Activated CD4-positive, alpha-beta T cell treated with anti-CD3 and anti-CD28 coated beads, Interleukin-2, amount 50 U/mL, for 48 hours (primary cell): ENCODE measurements at places on chromosomes 6 and 20.

- no peak for DNase-seq
Observed at GRCh38 chr6:15242937-15243614, 2.8 kb upstream of the JARID2 start.

DNA sequence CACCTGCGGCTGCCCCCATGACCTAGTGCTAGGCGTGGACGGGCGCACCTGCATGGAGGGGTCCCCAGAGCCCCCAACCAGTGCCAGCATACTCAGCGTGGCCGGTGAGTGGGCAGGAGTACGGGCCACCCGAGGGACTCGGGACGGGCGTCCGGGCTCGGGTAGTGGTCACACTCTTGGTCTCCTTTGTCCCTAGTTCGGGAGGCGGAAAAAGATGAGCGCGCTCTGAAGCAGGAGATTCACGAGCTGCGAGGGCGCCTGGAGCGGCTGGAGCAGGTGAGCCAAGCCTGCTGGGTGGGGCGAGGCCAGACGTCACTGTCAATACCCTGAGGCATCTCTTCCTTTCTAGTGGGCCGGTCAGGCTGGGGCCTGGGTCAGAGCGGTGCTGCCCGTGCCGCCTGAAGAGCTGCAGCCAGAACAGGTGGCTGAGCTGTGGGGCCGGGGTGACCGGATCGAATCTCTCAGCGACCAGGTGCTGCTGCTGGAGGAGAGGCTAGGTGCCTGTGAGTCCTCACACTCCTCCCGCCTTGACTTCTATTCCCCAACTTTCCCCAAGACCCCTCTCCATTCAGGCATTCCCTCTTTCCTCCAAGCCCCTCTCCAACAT is 2.9 kb downstream of the EGFL8 start:
- no peak for DNase-seq

GRCh38 chr6:142331075-142331551 is 29.3 kb downstream of the ADGRG6 start:
- no peak for DNase-seq

DNA sequence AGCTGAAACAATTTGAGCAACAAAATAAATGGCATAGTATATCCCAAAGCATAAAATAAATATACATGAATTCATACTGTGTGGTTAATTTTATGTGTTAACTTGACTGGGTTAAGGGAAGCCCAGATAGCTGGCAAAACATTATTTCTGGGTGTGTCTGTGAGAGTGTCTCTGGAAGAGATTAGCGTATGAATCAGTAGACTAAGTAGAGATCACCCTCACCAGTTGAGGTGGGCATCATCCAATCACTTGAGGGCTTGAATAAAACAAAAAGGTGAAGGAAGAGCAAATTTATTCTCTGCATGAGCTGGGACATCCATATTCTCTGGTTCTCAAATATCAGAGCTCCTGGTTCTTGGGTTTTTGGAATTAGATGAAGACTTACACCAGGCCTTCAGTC is 17.9 kb downstream of the SLC22A16 start:
- no peak for DNase-seq

GRCh38 chr6:87049779-87050178 is 45.1 kb downstream of the CGA start:
- no peak for DNase-seq

- DNase-seq = no peak
Observed at GRCh38 chr20:58194175-58194791, 34.2 kb downstream of the ANKRD60 start.

- no peak for DNase-seq
Observed at GRCh38 chr6:7264041-7264440, 49.0 kb downstream of the SSR1 start.

- no peak for DNase-seq
Observed at GRCh38 chr6:146090474-146090873, 61.6 kb downstream of the GRM1 start.

GRCh38 chr6:33755070-33755869 is 8.6 kb upstream of the IP6K3 start:
- DNase-seq = no peak

GRCh38 chr6:71468841-71469700 is 180.5 kb downstream of the OGFRL1 start:
- DNase-seq = no peak

DNA sequence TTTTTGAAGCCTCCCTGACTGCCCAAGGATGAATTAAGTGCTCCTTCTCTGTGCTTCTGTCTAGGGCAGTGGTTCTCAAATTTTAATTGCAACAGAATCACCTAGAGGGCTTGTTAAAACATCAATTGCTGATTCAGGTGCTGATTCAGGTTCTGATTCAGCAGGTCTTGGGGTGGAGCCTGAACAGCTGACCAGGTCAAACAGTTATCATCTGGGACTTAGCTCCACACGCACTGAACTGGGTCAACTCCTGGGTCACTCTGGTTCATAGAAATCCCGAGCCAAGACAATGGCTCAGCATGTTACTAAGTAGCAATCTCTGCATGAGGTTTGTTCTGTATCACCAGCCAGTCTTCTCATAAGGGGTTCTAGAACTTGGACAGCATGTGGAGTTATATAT is 192.3 kb downstream of the GJA1 start:
- DNase-seq = no peak

GRCh38 chr20:51299413-51299812 is 243.1 kb downstream of the NFATC2 start:
- no peak for DNase-seq

- DNase-seq = no peak
Observed at GRCh38 chr6:157909282-157909664, 72.4 kb upstream of the SYNJ2 start.

GRCh38 chr20:40744072-40744817 is 55.2 kb upstream of the MAFB start:
- no peak for DNase-seq

DNA sequence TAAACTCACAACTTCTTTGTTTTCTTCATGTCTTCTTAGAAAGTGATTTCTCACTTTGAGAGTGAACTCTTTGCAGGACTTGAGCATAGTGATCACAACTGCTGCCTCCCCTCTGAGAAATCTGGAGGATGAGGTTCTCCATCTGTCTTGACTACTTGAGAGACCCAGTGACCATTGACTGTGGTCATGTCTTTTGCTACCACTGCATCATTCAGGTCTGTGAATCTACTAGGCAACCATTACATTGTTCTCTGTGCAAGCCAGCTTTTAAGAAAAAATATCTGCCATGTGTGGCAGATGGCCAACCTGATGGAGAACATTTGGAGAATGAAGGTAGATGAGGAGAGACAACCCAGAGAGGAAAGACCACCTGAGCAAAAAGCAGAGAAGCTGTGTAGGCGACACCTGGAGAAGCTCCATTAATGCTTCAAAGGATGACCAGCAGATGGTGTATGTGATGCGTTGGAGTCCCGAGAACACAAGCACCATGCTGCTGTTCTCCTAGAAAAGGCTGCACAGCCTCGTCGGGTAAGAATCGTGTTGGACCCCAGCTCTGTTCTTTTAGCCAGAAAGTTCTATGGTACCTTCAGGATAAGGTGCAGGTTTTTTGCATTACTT is 25.1 kb upstream of the TRIM26 start:
- peak; percentile 28 for DNase-seq

DNA sequence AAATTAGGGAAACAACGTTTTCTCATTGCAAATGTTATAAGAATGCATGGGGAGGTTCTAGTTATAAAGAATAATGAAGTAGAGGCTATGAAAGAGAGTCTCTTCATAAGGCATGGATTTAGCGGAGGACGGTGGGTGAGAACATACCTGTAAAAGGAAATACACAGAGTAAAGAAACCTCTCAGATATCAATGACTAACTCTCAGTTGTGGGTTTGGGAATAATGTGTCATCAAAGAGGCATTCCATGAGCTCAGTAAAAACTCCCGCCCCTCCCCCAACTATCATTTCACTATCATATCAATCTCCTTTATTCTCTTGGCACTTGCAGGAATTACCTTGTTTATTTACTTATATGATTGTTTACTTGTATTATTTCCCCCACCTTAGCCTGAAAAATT is 695.4 kb downstream of the PTPRT start:
- no peak for DNase-seq

DNA sequence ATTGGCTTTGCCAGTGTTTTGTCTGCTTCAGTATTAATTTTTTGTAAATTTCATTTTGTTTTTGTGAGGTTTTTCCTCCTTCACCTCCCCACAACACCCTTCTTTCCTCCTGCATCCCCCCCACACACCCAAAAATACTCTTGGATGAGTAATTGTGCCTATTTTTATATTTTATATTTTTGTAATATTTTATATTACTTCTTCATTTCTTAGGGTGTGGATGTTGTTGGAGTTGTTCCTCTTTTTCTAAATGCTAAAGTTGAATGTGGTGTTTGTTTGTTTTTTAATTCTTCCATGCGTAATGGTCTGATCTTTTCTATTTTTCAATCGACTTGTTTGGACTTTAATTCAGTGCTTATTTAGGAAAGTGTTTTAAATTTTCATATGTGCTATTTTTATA is 420.5 kb upstream of the SOX4 start:
- DNase-seq = no peak

- DNase-seq = no peak
Observed at GRCh38 chr6:147207351-147207750, 3.1 kb downstream of the STXBP5 start.

DNA sequence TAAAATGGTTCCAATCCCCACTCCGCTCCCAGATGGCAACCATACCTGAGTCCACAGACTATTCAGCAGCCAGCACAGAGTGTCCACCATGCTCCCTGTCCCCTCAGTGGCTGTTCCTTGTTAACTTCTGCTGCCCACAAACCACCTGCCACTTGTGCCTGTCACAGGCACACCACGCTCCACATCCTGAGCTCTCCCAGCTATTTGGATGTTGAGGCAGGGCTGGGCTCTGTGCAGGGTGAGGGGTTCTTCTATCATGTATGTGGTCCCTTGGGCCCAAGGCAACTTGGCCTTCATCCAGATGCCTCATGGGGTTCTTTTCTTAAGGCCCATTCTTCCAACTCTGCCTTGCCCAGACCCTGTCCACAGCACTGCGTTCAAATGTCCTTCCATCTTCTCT is 34.0 kb upstream of the NXT1 start:
- no peak for DNase-seq

DNA sequence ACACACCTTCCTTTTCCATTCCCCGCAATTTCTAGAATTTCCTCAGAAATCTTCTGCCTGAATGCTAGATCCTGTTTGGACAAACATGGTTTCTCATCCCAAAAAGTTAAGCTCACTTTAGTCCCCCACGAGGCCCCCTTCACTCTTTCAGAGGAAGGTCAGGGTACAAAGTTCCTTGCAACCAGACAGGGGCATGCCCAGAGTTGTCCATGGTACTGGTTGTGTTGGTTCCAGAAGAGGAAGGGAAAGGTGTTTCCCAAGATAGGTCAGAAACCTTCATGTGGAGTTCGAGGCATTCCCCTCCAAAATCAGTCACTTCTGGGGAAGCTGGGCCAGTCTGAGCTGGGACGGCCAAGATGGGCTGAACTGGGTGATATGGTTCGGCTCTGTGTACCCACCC is 167.6 kb upstream of the MAFB start:
- DNase-seq = no peak

DNA sequence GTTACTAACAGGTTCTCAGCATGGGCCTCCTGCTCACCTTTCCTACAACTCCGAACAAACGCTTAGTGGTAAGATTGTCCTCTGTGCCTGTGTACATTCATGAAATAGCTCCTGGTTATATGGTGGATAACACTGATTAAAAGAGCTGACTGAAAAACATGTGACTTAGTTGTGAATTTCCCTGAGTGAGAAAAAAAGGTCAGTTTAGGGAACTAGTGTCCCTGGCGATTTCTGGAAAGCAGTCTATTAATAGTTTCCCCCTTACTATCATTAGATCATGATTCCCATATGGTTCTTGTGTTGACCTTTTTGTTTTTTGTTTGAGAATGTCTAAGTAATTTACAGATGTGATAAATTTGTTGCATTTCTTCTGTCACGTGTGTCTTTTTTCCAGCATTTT is 15.6 kb downstream of the SNRPC start:
- no peak for DNase-seq

DNA sequence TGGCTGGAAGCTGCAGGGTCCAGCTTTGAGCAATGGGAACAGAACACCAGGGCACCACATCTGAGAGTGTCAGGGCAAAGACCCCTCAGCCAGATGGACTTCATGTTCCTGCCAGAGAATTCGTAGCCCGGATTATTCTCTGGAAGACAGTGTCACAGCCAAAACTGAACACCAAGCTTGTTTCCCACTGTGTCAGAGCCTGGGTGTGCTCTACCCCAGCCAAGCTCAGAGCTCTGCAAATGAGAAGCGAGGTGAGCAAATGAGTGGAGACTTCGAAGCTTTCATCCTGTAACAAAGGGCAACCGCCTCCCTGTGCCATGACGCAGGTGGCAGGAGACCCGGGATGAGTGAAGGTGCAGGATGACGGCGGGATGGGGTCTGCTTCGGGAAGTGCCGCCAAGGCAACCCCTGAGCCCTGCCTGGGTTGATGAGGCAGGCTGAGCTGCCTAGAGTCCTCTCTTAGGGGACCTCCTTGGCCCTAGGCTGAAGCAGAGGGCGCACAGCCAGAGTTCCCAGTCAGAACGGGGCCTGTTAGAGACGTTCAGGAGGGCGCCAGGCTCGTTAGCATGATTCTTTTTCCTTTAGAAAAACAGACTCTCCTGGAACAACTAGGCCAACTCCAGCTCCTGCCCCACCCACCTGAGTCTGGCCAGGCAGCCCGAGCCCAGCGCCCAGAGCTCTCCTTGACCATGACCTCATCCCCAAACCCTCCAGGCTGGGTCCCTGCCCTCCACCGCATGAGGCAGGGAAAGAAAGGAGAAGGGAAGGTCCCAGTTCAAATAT is 187.7 kb downstream of the SOD2 start:
- no peak for DNase-seq

DNA sequence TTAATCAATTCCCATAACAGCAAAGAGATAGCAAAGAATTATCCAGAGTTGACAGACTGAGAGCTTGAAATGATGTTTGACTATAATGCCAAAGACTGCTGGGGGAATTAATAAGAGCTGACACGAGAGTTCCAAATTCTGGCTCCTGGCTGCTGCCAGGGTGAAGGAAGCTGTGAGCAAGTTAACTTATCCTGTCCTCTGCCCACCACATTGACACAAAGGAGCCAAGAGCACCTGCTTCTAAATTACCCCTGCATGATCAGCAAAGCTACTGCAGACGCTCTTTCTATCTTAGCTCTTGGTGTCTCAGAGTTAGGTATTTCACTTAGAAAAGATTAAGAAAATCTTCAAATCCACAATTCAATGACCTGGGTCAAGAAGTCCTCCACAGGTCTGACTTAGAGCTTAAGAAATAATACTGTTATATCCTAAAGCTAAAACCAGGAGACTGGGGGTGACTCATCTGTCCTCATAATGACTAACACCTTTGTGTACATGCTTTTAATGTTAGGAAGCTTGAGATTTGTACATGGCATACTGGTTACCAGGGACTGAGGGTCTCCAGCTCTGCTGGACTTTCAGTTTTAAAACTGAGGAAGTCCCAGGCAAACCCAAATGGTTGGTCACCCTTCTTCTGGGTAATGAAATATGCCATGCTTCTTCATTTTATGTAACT is 13.2 kb upstream of the FRK start:
- DNase-seq = no peak

- DNase-seq = no peak
Observed at GRCh38 chr6:82681119-82681714, 317.6 kb downstream of the TPBG start.

DNA sequence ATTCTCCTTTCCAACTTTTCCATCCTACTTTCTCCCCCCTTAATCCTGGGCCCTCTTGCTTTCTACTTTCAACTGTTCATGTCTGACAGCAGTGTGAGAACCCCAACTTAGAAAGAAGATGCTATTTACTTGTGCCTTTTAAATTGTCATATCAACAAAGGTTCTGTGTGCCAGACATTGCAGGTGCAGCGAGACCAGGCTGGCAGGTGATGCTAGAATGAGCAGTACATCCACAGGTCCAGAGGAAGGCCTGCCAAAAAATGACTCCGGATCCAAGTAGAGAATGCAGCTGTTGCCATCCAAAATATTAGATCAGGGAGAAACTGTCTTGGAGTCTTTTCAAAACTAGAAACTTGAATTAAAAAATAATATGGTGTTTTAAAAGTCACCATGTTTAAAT is 510.5 kb downstream of the LMBRD1 start:
- DNase-seq = no peak
